ENCODE measurements at places on chromosomes 2 and 18.

- no peak for DNase-seq
These were observed 54.7 kb upstream of the MBOAT2 start for GRCh38 chr2:9057939-9058761.

DNA sequence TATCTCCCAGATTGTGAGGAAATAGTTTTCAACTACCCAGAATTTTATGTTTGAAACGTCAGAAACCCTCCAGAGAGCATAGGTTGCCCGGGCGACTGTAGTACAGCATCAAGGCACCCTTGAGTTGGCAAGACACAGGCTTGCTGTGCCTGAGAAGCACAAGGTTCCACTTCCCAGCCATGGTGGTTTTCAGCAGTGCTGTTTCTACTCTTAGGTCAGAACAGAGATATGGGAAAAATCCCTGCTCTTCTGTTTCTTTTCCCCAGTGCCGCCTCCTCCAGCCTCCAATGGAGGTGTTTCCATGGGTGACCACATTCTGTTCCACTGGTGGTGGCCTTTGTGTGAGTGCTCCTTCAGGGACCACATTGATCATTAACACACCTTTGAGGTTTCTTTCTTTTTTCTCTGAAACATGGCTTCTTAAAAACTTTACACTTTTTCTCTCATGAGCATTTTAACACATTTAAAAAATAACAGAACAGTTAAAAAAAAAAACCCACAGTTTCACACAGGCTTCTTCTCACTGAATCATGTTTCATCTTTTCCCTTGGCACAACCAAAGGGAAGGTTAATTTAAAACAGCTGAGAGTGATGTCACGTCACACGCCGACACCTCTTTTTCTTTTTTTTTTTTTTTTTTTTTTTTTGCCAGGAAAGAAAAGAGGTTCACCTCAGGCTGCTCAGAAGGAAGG lies 229.3 kb upstream of the HDAC4 start:
- no peak for DNase-seq

DNA sequence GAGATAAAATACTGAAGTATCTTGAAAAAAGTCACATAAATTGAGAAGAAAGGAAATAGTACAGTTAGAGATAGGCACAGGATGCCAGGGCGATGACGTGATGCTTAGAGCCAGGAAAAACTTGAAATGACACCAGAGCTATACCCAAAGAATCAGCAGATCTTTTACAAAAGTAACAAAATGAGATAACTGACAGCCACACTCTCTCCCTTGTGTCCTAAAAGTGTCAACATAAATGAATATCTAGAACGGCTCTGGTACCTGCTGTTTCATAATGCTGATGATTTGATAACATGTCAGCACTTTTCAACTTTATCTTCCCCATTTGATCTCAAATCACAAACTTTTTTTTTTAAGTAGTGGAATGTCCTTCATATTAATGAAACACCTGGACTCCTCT lies 45.6 kb upstream of the ZC3H15 start:
- no peak for DNase-seq

DNA sequence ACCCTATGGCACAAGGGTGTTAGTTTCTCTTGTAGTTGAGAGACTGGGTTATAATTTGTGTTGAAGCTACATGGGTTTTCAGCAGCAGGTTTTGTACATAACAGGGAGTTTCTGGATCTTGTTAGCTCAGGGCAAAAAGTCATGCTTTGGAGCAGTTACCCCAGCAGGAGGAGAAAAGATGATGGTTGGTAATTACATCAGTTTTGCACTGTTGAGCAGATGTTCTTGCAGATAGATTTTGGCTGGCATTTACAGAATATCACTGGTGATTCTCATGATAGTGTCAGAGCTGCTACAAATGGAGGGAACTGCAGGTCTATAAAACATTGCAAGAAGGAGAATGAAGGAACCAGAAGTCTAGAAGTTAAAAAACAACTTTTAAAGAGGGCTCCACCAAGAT lies 215.2 kb upstream of the ATP5MC3 start:
- DNase-seq: no peak

DNA sequence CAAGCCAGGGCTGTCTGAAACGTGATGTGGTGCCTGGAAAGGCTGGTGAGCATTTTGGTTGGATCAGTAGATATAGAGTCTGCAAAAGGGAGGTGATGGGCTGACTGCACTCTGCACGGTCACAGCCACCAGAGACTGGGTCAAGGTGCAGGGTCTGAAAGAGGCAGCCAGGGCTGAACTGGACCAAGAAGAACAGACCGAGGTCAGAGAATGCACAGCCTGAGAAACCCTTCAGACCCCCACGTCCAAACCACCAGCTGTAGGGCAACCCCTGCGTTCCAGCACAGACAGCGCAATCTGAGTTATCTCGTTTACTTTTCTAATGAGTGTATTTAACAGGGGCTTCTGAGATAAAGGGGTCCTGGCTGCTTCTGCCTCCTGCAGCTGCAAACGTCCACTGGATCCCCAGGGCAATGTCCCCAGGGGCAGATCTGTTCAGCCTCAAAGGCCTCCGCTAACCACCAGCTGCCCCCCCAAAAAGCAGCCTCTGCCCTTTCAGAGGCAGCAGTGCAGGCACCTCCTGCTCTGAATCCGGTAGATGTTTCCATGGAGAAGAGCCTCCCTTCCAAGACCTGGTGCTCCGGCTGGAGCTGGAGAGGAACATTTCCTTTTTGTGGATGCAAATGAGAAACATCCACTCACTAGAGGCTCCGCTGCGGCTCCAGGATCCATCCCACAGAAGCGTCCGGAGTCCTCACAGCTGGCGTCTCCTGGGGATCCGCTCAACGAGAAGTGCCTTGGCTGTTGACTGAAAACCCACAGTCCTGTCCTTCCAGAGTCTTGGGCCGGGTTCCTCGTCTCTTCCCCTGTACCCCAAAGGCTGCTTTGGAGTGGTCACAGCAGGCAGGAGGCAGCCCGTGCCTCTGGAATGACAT lies 970 bp upstream of the KCNG2 start:
- DNase-seq: no peak

DNA sequence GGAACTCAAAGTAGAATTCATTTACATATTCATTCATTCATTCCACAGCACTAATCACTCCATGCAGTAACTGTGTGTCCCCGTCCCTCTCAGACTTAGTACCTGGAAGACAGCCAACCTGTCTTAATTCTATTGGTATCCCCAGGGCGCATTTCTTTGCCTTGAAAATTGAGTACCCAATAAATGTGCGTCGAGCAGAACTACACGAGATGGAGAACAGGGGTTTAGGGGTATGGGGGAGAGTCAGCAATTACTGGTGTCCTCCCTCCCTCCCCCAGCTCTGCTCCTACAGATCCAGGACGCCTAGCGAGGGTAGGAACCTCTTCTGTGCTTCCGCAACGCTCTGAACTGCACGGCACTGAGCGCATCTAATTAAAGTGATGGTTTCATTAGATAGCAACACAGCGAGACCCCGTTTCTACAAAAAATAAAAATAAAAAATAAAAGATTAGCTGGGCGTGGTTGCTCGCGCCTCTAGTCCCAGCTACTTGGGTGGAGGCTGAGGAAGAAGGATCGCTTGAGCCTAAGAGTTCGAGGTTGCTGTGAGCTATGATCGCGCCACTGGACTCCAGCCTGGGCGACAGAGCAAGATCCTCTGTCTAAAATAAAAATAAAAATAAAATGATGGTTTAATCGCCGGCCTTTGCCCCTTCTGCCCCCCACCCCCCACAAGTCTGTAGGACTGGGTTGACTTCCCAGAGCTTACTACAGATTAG lies 614 bp upstream of the FKBP1B start:
- DNase-seq: no peak

GRCh38 chr2:120320318-120320851 lies 25.6 kb upstream of the INHBB start:
- DNase-seq: no peak

DNA sequence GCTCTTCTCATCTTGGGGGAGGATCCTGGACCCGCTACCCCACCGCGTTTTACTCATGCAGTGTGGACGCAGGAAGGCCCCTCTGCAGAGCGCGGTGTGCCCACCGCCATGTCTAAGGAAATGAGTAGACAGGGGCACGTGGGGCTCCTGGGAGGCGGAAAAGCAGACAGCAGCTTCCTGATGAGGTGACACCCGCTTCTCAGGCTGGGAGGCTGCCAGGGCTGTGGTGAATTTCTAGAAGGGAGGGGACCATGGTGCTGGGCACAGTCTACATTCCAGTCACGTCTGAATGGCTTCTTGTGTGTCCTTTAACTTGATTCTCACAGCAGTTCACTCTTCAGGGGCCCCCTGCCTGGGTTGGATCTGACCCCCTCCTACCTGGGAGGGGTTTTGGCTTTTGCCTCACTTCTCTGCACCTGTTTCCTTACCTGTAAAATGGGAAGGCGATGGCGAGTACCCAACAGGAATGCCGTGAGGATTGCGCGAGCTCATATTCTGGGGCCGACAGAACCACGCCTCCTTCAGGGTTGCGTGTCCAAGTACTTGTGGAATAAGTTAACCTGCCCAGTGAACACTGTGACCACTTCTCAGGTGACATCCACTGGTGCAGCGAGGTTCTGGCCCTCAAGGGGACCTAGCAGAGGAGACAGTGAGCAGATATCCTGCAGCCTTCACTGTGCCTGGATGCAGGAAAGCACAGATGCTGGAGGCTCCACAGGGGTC lies 32.3 kb upstream of the MBP start:
- DNase-seq: no peak

DNA sequence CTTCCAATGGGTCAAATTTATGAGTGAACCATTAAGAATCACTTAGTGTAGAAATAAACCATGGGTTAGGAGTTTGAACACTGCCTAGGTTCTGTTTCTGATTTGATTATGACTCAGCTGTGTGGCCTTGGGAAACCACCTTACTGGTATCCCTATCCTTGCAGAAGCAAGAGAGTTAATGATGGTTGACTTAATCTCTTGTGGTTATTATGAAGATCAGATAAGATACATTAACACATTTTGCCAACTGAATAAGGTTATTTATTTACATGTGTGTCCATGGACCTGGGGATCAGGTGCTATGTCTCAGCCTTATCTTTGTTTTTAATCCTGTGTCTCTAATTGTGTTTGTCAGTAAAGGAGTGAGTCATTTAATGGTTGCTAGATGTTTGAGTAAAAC lies 5.4 kb upstream of the KCNJ13 start:
- peak; percentile 22 for DNase-seq

DNA sequence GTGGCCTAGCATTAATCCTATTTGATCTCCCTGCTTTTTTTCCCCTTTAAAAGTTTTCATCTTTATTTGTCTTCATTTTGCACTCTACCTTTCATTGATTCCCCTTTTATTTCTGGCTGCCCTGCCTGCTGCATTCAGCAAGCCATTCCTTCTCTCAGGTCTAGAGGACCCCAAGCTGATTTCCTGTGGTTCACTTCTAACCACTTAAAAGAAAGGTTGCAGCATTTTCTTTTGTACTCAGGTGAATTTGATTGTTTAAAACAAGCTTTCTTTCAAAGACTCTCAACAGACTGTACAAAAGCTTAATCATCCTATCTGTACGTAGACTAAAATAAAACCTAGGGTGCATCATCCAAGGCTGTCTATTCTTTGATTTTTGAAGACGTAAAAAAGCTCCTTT lies 160.3 kb downstream of the CSRNP3 start:
- no peak for DNase-seq

GRCh38 chr2:232925821-232926156 lies 55.7 kb downstream of the SNORC start:
- no peak for DNase-seq

- no peak for DNase-seq
These were observed 42.4 kb downstream of the CYB5A start for GRCh38 chr18:74249181-74249968.

DNA sequence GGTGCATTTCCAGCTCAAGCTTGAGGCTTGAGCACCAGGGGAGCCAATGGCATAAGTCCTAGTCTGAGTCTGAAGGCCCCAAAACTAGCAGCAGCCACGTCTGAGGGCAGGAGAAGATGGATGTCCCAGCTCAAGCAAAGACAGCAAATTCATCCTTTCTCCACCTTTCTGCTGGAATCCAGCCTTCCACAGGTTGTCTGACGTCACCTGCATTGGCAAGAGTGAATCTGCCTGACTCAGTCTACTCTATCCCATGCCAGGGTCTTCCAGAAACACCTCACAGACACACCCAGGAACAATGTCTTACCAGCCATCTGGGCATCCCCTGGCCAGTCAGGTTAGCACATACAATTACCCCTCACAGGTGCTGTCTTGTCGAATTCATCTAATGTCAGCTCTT lies 76.2 kb upstream of the SOX11 start:
- no peak for DNase-seq

GRCh38 chr18:48405978-48406377 lies 3.2 kb downstream of the ZBTB7C start:
- no peak for DNase-seq

GRCh38 chr18:70636991-70637390 lies 348.1 kb downstream of the SOCS6 start:
- DNase-seq: no peak

Measured in H54 (cell line).